ENCODE measurements at places on chromosomes 16 and 17.

GRCh38 chr17:48374650-48375230 lies 55.3 kb downstream of the SKAP1 start:
- DNase-seq, result no peak

DNA sequence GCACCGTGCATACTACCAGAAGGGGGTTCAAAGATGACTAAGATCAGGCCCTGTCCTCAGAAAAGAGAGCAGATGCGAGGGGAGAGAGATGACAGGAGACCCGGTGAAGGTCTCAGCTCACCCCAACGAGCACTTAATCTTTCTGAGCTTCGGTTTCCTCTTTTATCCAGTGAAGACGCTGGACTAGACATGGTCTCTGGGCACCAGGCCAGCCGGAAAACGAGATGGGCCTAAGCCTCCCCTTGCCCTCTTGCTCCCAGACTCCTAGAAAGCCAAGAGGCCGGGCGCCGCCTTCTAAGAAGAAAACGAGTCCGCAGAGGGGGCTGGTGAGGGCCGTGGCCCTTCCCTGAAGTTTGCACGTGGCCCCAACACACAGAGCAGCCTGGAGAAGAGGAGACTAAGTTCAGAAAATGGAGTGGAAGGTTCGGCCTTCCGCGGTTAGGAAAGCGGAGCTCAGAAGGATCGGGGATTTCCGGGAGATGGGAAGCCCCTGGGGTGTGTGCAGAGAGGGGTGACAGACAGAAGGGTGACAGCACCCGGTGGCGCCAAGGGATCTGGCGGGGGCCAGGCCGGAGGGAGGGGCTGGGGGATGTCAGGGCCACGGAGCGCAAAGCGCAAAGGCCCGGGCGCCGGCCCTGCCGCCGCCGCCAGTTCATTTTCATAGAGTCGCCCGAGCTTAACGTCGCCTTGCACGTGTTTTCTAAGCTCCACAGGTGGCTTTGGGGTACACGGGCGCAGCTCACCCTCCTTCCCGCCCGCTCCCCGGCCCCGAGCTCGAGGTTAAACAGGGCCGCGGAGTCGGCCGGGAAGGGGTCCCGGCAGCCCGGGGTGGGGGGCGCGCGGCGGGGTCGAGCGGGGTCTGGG lies 42.1 kb upstream of the BHLHA9 start:
- no peak for DNase-seq

- no peak for DNase-seq
These were observed 460 bp upstream of the SLC13A2 start for GRCh38 chr17:28472871-28473497.

GRCh38 chr16:86414991-86415740 lies 95.2 kb upstream of the FOXF1 start:
- no peak for DNase-seq

DNA sequence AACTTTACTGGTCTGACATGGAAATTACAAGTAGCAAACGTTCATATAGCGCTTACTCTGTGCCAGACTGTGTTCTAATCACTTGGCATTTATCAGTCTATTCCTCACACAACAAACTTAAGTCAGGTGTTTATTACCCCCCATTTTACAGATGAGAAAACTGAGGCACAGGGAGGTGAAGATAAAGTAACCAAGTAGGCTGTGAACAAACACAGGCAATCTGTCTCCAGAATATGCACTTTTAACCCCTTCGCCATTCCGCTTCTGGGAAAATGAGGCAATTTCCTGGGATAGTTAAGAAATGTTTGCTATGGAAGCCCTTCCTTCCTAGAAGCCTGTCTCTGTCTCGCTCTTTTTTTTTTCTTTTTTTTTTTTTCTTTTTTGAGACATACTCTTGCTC lies 12.2 kb upstream of the CXCL16 start:
- no peak for DNase-seq

- no peak for DNase-seq
These were observed 1509.2 kb downstream of the CDH11 start for GRCh38 chr16:63612462-63613227.

- no peak for DNase-seq
These were observed 14.0 kb upstream of the RBFOX1 start for GRCh38 chr16:7318686-7319085.

DNA sequence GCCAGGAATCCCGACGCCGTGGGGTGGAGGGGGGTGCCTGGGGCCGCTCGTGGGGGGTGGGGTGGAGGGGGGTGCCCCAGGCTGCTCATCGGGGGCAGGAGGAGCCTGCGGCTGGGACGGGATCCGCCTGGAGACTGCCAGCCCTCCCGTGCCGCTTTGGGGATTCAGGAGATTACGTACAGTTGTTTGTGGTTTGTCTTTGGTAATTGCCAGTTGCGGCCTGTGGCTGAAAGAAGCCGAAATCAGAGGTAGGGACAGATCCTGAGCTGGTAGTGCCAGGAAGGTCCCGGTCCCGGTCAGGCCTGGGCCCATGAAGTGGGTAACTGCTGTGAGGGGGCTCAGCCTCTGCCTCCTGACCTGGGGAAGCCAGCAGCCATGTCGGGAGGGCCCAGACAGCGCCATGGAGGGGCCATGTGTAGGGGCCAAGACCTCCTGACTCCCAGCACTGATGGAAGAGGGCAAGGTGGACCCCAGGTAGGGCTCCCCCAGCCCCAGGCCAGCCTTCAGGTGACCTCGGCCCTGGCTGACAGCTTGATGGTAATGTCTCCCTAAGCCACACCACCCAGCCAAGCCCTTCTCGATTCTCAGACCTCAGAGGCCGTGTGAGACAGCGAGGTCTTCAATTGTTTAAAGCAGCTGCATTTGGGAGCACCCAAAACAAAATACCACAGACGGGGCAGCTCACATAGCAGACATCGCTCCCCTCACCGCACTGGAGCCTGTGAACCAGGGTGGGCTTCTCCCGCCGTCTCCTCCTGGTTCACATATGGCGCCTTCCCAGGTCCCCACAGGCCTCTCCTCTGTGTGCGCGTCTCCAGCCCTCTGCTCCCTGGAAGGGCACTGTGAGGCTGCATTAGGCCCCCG lies 34.9 kb upstream of the SSTR5 start:
- no peak for DNase-seq

GRCh38 chr17:8785547-8786413 lies 13.4 kb downstream of the MFSD6L start:
- peak; percentile 76 for DNase-seq

GRCh38 chr16:31745900-31746299 lies 127.7 kb upstream of the ZNF267 start:
- DNase-seq, result no peak

GRCh38 chr16:49179714-49180330 lies 101.8 kb downstream of the CBLN1 start:
- DNase-seq, result no peak

GRCh38 chr16:3689731-3690130 lies 27.6 kb downstream of the TRAP1 start:
- DNase-seq, result no peak

- DNase-seq, result no peak
These were observed 2254.6 kb downstream of the TP53TG3F start for GRCh38 chr16:35713762-35714650.

DNA sequence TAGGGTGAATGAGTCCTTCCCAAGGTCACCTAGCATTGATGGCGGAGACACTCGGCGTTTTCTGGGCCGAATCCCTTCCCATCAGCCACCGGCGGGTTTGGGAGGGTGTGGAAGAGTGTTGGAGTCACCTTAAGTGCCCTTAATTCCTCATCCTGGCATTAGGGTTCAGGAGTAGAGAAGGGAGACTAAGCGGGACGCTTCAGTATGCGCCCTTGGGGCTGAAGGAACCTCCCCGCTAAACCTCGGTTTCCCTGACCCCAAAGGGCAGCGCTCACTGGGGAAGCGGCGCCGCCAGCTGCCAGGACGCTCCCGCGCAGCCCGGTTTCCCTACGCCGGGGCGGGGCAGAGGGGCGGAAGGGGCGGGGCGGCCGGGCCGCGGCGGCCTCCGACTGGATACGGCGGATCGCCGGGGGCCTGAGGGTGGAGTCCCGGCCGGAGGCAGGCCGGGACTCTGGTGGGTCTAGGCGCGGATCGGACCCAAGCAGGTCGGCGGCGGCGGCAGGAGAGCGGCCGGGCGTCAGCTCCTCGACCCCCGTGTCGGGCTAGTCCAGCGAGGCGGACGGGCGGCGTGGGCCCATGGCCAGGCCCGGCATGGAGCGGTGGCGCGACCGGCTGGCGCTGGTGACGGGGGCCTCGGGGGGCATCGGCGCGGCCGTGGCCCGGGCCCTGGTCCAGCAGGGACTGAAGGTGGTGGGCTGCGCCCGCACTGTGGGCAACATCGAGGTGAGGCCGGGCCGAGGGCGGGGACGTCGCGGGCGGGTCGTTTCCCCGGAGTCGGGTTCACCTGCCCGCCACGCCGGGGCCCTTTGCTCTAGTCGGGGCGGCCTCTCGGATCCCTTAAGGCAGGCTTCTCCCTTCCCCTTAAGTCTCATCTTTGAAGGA lies at the start of gene DHRS11:
Gene DHRS11 (plus strand): TSS at position 446 of the 882 bp plus-strand sequence. CDS start 131 bp downstream, at position 577.
- peak; percentile 92 for DNase-seq

DNA sequence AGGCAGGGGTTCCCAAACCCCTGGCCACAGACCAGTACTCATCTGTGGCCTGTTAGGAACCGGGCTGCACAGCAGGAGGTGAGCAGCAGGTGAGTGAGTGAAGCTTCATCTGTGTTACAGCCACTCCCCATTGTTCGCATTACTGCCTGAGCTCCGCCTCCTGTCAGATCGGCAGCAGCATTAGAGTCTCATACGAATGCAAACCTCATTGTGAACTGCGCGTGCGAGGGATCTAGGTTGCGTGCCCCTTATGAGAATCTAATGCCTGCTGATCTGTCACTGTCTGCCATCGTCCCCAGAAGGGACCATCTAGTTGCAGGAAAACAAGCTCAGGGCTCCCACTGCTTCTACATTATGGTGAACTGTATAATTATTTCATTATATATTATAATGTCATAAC lies 25.1 kb upstream of the RMI2 start:
- no peak for DNase-seq

DNA sequence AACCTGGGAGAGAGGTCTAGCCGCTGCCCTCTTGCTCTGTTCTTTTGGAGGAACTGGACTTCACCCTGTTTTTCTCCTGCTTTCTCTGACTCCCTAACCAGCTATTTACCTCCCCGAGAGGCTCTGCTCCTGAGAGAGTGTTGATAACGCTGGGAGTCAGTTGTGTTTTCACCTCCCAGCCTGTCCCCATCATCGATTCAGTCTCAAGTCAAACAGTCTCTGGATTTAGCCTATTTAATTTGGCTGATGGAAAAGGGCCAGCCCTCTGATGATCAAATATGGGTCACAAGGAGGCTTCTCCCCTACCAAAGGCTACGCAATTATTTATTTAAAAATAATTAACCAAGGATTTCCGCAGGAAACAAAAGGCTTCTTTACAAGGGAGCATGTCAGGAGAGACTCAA lies 31.8 kb downstream of the HNF1B start:
- DNase-seq, result no peak

GRCh38 chr17:45302649-45303173 lies 14.1 kb downstream of the MAP3K14 start:
- DNase-seq, result peak; percentile 65

- no peak for DNase-seq
These were observed 14.6 kb downstream of the COG4 start for GRCh38 chr16:70508752-70509151.

DNA sequence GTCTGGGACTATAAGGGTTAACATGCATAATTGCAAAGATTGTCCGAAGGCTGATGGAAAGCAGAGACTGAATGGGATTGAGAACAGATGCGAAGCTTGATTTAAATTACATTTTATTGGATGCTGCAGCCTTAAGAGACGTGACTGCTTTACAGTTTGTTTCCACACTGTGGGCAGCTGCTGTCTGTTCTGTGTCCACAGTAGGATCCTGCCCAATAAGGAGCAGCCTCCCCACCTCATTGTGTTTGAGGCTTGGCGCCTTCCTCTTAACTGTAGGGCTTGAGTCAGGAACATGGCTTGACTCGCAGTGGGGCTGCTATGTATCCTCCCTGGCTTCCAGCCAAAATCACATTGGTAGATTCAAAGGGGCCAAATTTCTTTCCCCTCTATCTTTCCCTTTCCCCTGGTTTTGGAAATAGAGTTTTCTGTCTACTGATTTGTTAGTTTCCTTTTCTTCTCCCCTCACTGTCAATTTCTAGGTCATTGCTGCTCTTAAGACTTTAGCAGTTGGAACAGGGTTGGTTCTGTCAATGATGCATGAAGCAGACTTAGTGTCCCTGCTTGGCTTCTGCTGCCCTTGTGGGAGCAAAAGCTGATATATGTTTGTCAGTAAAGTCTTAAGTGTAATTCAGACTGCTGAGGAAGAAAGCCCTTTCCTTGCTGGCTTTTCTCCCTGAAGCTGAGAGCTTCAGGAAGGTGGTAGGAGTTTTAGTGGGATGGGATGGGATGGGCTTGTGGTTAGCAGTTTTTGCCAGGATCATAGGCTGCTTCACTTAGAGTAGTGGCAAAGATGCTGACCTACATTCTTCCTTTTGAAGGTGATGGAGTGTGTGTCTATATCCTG lies 5.0 kb upstream of the RARA start:
- DNase-seq, result no peak

DNA sequence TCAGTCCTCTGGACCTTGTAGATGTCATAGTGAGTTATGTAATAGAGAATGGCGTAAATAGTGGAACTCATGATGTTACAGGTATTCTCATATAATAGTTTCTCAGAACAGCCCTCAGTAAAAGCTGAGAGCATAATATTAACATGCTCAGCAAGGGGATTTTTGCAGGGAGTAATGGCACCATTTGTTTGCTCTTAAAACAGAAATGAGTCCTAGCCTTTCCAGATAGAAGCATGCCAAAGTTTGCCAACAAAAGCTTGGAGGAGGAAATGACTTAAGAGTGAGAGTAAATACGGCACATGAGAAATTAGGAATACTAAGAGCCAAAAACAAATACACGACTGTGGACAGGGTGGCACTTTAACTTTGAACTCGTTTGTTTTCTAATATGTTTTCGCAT lies 198.4 kb downstream of the ANKFN1 start:
- no peak for DNase-seq

- no peak for DNase-seq
These were observed 977 bp downstream of the NAGPA start for GRCh38 chr16:5032748-5033167.

GRCh38 chr16:65833171-65833871 lies 533.2 kb upstream of the CDH5 start:
- DNase-seq, result peak; percentile 21

DNA sequence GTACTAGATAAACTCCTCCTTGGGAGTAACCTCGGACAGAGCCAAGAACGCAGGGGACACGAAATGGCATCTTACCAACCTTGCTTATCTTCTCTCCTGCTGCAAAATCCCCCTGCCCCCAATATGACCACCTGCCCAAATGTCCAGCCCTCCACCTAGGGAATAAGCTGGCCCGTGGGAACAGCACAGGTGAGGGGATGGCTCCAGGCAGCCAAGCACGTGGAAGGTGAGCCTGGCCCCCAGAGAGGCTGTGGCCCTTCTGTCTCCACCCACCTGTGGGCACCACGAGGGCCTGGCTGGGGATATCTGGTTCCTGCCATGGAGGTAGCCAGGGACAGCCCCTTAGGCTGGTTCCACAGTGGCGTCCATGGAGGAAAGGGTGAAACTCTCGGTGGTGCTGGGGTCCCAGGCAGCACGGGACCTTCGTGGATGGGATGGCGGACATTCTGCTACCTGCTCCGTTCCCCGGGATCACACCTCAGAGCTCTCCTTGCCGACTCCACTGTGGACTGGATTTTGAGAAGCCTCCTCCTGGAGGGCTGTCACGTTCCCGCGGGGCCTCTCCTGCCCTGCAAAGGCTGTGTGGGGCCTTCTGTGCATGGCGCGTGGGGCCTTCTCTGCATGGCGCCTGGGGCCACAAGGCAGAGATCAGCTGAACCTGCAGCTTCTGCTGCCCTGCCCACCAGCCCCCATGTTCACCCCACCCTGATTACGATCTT lies 388.5 kb upstream of the TNRC6C start:
- DNase-seq, result no peak

- DNase-seq, result no peak
These were observed 4.0 kb downstream of the SKA2 start for GRCh38 chr17:59151006-59151405.

GRCh38 chr17:52465407-52465806 lies 306.9 kb upstream of the CA10 start:
- DNase-seq, result no peak

GRCh38 chr17:80221351-80222105 lies 1.3 kb downstream of the SLC26A11 start:
- DNase-seq, result no peak

Data from foreskin fibroblast (primary cell).